ENCODE measurements at places on chromosomes 1 and 21.
A peak's percentile ranks its signal among the peaks of the same experiment; 100 is the strongest.

- peak; percentile 42 for DNase-seq
These were observed 35.1 kb downstream of the FRRS1 start for GRCh38 chr1:99731384-99731783.

GRCh38 chr1:15172405-15173259, 19.1 kb downstream of the TMEM51 start:
- no peak for DNase-seq

DNA sequence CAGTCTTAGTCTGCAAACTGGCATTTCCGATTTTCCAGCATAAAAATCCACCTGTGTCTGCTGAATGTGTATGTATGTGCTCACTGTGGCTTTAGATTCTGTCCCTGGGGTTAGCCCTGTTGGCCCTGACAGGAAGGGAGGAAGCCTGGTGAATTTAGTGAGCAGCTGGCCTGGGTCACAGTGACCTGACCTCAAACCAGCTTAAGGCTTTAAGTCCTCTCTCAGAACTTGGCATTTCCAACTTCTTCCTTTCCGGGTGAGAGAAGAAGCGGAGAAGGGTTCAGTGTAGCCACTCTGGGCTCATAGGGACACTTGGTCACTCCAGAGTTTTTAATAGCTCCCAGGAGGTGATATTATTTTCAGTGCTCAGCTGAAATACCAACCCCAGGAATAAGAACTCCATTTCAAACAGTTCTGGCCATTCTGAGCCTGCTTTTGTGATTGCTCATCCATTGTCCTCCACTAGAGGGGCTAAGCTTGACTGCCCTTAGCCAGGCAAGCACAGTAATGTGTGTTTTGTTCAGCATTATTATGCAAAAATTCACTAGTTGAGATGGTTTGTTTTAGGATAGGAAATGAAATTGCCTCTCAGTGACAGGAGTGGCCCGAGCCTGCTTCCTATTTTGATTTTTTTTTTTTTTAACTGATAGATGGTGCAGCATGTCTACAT, 2.5 kb upstream of the OLFML3 start:
- DNase-seq = no peak

GRCh38 chr1:16461681-16462080, 21.2 kb downstream of the NECAP2 start:
- DNase-seq = no peak

- DNase-seq = no peak
These were observed 53.4 kb upstream of the CITED4 start for GRCh38 chr1:40915581-40915980.

GRCh38 chr1:48817505-48818114, 40.9 kb upstream of the BEND5 start:
- DNase-seq = peak; percentile 11

GRCh38 chr21:23578027-23578426, 2029.3 kb downstream of the MRPL39 start:
- no peak for DNase-seq

DNA sequence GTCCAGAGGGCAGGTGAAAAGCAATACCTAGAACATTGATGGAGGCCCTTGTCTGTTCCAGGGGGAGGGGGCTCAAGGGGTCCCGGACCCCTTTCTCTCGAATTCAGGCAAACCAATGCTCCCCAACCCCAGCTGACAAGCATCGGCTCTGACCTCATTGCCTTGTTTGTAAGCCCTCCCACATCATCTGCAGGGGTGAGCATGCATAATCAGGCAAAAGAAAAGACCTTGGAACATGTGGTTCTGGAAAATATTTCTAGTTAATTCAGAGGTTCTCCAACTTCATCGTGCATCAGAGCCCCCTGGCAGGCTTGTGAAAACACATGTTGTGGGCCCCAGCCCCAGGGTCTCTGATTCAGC, 231.3 kb downstream of the TOMM20 start:
- DNase-seq = no peak

DNA sequence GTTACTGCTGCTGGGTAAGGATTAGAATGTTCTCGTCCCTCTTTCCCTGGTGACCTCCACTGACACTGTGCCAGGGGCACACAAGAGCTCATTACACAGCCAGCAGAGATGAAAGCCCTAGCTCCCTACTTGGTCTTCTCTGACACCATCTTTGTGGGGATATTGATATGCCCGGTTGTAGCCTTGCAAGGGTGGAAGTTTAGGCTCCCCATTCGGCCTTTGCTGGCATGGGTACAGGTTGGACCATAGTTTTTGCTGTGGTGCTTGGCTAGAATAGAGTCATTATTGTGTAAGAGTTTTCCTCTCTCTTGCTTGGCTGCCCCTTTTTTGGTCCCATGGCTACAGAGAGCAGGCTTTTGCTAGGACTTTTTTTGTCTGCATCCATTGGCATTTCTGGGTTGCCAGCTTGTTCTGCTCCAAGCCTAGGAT, 12.3 kb downstream of the RAB4A start:
- no peak for DNase-seq

GRCh38 chr1:5662744-5663126, 329.5 kb downstream of the NPHP4 start:
- no peak for DNase-seq

- DNase-seq = peak; percentile 21
These were observed at the start of gene RGS16 for GRCh38 chr1:182604175-182605164. Gene RGS16 (minus strand): TSS chr1:182604389. CDS start chr1:182604259, 130 bp downstream.

Data from AG04450 (cell line).